ENCODE measurements at places on chromosomes 16 and 17.

- DNase-seq: no peak
These were observed 4.8 kb upstream of the ZDHHC1 start for GRCh38 chr16:67421030-67421429.

DNA sequence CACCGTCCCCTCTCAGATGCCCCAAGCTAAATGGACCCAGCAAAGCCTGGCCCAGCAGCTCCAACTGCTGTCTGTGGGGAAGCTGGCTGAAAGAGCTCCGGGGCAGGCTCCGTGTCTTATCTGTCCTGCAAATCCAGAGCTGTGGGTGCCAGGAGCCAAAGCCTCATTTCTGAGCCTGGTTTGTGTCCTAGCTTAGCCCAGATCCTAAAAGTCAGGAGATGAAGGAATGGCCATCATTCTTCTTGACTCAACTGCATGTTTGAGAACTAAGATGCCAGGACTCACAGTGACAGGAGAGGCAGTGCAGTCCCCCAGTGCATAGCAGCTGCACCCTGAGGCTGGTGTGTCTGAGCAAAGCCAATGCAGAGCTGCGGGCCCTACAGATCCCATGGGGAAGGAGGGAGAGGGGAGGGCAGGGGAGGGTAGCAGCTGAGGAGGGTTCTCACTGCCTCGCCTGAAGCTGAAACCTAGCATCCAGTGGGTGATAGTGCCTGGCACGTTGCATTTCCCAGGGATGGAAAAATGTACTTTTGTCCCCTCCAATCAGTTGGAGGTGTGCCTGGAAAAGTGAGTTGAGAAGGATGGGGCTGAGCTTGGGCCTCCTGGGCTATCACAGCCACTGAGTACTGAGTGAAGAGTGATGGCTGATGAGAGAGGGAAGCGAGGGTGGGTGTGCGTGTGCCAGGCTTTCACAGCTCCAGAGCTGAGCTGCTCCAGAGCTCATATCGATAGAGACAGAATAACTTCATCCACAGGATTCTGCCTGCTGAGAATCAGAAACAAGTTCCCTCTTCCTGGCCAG is 24.5 kb upstream of the CD300E start:
- DNase-seq: no peak

DNA sequence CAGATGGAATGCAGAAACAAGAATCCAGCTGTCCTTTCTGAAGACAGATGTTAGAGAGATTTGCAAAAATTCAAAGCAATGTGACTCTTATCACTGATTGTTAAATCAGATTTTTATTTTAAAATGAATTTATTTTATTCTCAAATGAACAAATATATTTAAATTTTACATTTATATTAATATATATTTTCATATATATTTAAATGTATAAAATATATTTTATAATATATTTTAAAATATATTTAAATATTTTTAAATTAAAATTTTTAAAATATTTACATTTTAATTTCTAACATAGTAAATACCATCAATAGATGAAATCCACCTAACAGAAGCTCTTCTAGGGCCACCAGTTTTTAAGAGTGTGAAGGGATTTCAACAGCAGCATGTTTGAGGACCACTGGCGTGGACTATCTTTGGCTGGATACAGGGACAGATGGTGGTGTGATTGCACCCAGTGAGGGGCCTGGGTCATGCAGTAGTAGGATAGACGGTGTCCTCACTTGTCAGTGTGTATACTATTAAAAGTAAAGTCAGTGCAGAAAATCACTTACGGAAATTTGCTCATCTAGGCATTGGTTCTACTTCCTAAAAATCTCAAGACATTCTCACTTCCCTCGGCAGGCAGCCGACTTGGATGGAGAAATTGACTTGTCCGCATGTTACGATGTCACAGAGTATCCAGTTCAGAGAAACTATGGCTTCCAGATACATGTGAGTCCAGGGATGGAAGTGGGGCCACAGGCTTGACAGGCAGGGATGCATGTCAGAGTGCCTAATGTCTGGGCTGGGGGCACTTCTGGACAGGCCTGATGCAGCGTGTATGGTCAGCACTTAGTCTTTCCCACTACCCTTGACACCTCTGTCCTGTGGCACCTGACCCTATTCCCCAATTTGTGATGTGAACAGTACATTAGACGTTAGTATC is 56.3 kb downstream of the PLD6 start:
- DNase-seq: no peak

GRCh38 chr17:75638893-75639292 is 5.7 kb downstream of the SMIM5 start:
- no peak for DNase-seq

GRCh38 chr17:73013816-73014663 is 78.4 kb downstream of the SLC39A11 start:
- DNase-seq: no peak

DNA sequence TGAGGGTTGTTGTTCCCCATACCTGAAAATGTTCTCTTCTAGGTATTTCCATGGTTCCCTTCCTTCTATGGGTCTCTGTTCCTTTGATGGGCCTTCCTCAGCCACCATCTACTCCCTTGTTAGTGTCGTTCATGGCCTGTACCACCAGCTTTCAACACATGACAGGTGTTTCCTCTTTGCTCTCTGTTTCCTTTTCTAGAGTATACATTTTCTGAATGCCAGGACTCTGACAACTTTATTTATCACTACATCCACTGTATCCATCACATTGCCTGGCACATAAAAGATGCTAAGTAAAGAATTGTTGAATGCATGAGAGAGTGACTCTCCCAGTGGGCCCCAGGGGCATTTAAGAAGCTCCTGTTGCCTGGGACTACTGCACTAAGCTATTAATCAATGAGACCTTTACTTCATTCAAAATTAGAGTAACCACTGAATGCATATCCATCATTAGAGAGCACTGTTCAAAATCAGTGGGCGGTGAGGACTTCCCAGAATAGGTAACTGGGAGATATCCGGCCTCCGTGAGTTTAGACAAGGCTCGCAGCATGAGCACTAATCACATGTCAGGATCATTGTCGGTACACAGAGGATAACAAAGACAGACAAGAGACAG is 255.0 kb downstream of the CBLN1 start:
- DNase-seq: no peak

GRCh38 chr17:79654350-79654959 is 43.6 kb upstream of the RBFOX3 start:
- no peak for DNase-seq

GRCh38 chr17:27545562-27546229 is 85.3 kb upstream of the LGALS9 start:
- no peak for DNase-seq

GRCh38 chr16:73047221-73047535 is 750 bp downstream of the ZFHX3 start:
- no peak for DNase-seq

DNA sequence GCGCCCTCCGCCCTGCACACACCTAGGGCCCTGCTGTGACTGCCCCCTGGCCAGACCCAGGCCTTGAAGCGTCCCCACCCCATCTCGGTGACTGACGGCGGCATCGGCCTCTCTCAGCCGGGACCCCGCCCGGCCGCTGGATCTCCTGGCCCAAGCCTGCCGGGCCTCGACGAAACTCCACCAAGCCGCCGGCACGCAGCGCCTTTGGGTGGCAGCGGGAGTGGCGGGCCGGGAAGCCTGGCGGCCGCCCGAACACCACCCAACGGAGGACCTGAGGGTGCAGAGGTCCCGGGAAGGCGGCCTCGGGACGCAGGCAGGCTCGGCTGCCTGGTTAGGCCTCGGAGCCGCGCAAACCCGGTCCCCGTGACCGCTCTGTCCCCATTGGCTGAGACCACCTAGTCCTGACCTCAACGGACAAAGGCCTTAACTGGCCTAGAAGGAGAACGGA is 12.0 kb upstream of the TMEM97 start:
- no peak for DNase-seq

- no peak for DNase-seq
These were observed 469.1 kb downstream of the KCNJ18 start for GRCh38 chr17:22161376-22161775.

GRCh38 chr16:8753416-8754054 is 43.9 kb downstream of the TMEM186 start:
- no peak for DNase-seq

- DNase-seq: no peak
These were observed 78.9 kb downstream of the C16orf95 start for GRCh38 chr16:87238361-87238715.

GRCh38 chr17:57563958-57564357 is 181.1 kb downstream of the CCDC182 start:
- DNase-seq: no peak

DNA sequence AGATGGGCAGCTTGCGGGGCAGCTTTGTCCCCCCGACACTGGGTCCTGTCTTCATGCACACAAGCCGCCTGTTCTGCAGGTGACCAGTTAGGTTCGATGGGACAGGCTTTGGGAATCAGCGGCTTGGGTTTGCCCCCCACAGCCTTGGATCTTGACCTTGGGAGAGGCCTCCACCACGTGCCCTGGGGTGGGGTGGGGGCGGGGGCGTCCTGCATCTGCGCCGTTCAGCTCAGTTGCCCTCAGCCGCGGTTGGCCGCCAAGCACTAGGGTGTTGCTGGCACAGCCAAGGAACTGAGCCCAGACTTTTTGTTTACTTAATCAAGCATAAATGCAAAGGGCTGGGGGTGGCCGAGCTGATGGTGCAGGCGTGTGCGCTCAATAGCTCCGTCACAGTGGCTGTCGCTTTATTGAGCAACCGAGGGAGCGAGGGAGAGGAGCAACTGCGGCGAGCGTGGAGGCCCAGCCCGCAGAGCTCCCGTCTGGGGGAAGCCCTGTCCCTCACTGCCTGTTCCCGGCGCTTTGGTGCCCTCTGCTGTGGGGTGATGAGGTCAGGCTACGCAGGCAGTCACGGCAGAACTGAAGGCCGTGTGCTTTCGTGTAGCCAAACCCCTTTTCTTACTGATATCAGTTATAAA is 33.9 kb downstream of the JPH3 start:
- peak; percentile 86 for DNase-seq

DNA sequence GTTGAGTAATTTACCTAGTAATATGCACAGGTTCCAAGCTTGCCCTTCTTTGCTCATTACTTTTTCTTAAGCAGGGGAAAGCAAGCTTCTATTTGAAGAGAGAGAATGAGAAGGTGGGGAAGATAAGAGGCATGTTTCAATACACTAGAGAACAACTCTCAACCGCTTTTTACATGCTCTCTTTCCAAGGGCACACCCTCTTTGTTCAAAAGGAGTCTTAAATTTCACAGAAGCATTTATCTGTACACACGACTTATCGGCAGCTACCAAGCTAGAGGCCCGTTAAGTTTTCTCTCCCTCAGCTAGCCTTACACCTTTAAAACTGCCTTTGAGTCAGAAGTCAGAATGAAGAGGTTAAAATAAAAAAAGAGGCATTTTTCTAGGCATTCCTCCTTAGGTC is 79.6 kb downstream of the STH start:
- DNase-seq: no peak

DNA sequence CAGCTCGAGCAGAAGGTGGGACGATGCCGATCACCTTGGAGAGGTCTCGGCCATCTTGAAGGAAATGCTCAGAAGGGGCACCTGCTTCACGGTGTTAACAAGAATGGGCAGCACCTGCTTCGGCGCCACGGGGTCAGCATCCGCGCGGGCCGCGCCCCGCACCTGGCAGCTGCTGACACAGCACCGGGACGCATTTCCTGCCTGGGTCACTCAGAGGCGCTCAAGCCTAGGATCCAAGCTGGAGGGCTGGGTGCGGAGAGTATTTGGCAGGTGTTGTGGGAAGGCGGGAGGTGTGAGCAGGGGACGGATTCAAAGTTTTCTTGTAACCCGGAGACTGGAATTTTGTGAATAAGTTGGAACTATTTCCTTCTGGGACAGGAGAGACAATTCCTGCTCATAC is 39.3 kb upstream of the AKTIP start:
- no peak for DNase-seq

DNA sequence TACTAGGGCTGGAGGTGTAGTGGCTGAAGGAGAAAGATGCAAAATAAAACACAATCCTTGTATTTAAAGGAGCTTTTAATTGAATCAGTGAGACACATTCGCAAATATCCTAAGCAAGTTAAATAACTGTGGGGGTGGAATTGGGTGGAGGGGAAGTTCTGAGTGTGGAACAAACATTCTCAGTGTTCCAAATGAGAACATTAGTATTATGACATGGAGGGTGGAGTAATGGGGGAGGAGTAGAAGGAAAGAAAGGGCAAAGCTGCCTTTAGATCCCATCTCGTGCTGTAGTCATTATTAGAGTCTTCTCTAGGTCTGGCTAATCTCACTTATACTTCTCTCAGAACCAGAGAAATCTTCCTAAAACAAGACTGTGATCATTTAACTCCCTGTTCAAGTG is 169.7 kb downstream of the ANKFN1 start:
- no peak for DNase-seq

GRCh38 chr17:72336026-72336803 is 215.4 kb downstream of the SOX9 start:
- no peak for DNase-seq

- no peak for DNase-seq
These were observed 401.2 kb downstream of the SEC14L1 start for GRCh38 chr17:77542011-77542410.

DNA sequence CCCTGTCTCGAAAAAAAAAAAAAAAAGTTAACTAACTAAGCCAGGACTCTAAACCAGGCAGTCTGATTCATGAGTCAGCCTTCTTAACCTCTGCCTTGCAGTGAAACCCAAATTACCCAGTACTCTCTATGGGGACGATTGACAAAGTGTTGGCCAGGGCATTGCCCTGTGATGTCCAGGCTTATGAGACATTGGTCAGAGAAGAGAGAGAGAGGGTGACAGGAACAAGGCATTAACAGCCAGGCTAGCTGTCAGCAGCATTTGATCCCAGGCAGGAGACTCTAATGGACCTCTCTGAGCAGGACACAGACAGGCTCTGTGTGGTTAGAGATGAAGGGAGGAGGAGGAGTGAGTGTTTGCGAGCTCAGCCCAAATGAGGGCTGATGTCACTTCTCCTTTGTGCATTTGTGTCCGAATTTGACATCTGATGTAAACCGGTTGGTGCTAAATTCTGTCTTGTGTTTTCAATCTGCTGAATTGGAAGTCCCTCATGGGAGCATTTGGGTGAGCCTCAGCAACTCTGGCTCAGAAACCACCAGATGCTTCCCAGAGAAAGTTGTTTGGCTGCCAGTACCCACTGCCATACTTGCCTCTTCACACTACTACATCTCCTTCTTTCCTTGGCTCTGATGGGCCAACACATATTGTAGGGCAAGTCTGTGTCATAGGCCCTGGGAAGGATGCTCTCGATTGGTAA is 4.3 kb upstream of the MYL4 start:
- DNase-seq: peak; percentile 13
